ENCODE measurements at places on chromosomes 5 and 9. TPM values are rescaled to one million over a fixed set of nuclear protein-coding genes. Genes with fewer than 3 reads are reported as not detected.

Gene ZFP37
- polyA plus RNA-seq: 0.60 TPM

Gene ZNF484
- polyA plus RNA-seq: 0.92 TPM

Gene SLC34A3
- polyA plus RNA-seq: not detected

Gene CD72
- 42.1 TPM for polyA plus RNA-seq

Gene CDC25C
- polyA plus RNA-seq: 0.60 TPM

Gene DRD1
- not detected for polyA plus RNA-seq

Gene PCDHGA9
- polyA plus RNA-seq: 0.79 TPM

Gene GCNT1
- polyA plus RNA-seq: 2.8 TPM

Gene IRX1
- not detected for polyA plus RNA-seq

Gene ALDH1A1
- 166 TPM for polyA plus RNA-seq

Gene ST8SIA4
- 4.1 TPM for polyA plus RNA-seq

Gene NR5A1
- 0.60 TPM for polyA plus RNA-seq

Gene FGFR4
- 45.0 TPM for polyA plus RNA-seq

GRCh38 chr5:157540707-157541446 lies 34.7 kb downstream of the ADAM19 start:
- peak; percentile 82 for DNase-seq

GRCh38 chr5:170314541-170315095 lies 17.0 kb upstream of the LCP2 start:
- DNase-seq: no peak

GRCh38 chr5:124997186-124997893 lies 250.9 kb upstream of the ZNF608 start:
- DNase-seq: no peak

DNA sequence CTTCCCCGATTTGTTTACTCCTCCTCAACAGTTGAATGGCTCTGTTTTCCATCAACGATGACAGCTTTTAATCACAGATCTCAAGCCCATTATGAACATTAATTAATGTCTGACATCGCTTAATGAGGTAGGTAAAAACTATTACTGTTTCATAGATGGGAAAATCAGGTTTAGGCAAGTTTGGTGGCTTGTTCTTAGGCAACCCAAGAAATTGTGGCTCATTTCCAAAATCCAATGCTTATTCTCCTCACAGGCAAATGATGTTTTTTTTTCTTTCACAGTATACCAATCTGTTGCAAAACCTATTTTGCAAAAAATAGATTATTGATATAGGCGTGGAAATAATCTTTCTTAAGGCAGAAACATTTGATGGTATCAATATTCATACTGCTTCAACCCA lies 70.8 kb upstream of the CHD1 start:
- DNase-seq: no peak

GRCh38 chr9:87708986-87709728 lies 16.8 kb upstream of the CTSL start:
- DNase-seq: no peak

- DNase-seq: no peak
These were observed 29.3 kb downstream of the CATSPER3 start for GRCh38 chr5:134997015-134997414.

DNA sequence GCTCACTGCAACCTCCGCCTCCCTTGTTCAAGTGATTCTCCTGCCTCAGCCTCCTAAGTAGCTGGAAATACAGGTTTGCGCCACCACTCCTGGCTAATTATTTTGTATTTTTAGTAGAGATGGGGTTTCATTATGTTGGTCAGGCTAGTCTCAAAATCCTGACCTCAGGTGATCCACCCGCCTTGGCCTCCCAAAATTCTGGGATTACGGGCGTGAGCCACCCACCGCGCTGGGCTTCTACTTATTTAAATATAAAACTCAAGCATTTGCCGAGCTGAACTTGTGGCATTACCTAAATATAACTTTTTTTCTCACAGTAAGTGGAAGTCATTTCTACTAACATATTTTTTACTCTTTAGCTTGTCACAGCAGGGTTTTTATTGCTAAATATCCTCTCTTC lies 1356.3 kb upstream of the ACO1 start:
- DNase-seq: no peak

DNA sequence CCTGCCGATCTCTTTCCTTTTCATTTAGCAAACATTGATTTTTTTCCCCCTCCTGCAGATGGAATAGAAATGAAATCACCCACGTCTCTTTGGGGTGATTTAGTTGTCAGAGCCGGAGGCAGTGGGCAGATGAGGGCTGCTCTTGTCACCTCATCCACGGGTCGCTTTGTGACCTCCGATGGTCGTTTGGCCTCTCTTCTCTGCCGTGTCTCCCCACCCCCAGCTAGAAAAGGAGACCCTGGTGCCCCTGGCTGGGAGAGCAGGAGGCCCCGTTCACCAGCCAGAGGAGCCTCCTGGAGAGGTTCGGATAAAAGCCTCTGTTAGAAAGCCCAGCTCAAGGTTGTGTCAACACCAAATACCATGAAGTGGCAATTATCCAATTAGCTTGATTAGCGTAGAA lies 21.6 kb upstream of the RXRA start:
- DNase-seq: no peak

DNA sequence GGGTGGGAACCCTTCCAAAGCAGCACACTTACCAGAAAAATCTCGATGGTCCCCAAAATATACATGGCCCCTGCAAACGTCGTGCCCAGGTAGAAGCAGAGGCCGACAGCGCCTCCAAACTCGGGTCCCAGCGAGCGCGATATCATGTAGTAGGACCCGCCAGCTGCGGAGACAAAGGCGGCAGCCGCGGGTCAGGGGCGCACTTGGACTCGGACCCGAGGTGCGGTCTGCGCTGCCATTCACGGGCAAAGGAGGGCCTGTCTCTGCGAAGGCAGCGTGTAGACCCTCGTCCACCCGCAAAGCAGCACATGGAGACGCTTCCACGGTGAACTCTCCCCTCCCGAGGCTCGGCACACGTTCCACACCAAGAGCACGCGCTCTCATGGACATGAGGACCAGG lies 25.0 kb downstream of the SLC12A7 start:
- no peak for DNase-seq

DNA sequence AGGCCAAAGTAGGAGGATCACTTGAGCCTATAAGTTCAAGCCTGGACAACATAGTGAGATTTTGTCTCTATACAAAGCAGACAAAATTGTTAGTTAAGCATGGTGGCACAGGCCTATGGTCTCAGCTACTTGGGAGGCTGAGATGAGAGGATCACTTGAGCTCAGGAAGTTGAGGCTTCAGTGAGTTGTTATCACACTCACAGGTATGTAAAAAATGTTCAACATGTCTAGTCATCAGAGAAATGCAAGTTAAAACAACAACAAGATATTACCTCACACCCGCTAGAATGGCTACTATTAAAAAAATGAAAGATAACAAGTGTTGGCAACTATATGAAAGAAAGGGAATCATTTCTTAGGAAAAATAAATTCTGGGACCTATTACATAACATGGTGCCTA lies 341.5 kb upstream of the ST8SIA4 start:
- DNase-seq: no peak

- DNase-seq: no peak
These were observed 219.2 kb downstream of the DCP2 start for GRCh38 chr5:113195771-113196170.

GRCh38 chr5:122311961-122312590 lies at the start of gene SNCAIP:
SNCAIP (plus strand) TSS chr5:122312237; CDS start chr5:122391135, 78,898 bp downstream.
- peak; percentile 78 for DNase-seq

DNA sequence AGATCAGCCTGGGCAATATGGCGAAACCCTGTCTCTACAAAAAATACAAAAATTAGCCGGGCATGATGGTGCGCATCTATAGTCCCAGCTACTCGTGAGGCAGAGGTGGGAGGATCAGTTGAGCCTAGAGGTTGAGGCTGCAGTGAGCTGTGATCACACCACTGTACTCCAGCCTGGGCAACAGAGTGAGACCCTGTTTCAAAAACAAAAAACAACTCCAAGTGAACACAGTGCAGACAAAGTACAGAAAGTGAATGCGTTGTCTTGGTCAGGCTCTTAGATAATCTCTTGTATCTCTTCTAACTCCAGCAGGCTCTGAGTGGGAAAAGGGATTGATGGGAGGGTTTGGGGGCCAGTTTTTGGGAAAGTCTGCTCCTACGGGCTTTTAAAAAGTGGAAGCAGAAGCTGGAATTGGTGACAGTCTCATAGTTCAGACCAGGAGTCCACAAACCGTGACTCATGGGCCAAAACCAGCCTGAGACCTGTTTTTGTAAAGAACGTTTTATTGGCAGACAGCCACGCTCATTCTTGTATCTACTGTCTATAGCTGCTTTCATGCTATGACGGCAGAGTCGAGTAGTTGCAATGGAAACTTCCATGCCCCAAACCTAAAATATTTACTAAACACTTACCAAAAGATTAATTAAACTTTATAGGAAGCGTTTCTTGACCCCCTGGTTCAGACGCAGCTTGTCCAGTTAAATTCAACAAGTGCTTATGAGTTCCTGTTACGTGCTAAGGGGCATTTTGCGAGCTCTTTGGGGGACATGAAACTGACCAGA lies 32.9 kb downstream of the NDST1 start:
- DNase-seq: peak; percentile 90

DNA sequence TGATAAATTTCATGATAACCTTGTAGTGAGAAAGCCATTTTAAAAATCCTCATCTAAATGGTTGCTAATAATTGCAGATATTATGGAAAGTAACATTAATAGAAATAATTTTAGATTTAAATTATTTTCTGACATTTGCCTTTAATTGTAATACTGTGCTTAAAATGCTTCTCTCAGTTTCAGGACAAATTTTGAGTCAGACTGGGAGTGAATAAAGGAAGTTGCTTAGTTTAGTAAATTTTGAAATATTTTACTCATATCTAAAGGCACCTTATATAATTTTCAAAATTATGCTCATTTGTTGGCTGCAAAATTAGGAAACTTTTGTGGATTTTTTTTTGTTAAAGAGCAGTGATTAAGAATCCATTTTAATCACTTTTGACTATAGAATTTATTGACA lies 93.8 kb downstream of the CSNK1G3 start:
- DNase-seq: no peak

GRCh38 chr9:131598121-131598520 lies 52.8 kb downstream of the PRRT1B start:
- peak; percentile 76 for DNase-seq

DNA sequence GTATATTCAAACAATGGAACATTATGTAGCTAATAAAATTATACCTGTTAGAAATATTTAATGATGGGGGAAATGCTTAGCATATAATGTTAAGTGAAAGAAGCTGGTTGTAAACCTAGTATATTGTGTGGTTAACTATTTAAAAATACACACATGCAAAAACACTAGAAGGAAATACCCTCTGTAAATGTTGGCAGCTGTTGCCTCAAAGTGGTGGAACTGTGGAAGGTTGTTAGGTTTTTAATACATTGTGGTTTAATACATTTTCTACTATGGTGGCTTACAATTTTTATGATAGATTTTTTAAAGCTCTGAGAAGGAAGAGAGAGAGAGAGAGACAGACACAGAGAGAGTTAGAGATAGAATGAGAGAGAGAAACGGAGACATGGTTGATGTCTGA lies 74.9 kb downstream of the COL15A1 start:
- no peak for DNase-seq

DNA sequence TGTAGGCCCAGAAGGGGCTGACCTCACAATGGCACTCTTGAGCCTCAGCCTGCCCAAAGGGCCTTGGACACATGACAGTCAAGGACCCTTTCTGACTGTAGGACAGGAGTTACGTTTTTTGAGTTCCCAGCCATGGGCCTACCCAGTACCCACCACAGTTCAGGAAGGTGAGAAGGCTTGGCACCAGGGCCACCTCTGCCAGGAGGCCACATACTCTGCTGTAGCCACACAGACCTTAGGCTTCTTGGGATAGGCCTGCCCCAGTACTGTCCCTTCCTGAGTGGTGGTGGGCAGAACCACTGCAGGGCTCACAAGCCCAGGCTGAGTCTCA lies 12.8 kb downstream of the PDLIM4 start:
- DNase-seq: no peak

DNA sequence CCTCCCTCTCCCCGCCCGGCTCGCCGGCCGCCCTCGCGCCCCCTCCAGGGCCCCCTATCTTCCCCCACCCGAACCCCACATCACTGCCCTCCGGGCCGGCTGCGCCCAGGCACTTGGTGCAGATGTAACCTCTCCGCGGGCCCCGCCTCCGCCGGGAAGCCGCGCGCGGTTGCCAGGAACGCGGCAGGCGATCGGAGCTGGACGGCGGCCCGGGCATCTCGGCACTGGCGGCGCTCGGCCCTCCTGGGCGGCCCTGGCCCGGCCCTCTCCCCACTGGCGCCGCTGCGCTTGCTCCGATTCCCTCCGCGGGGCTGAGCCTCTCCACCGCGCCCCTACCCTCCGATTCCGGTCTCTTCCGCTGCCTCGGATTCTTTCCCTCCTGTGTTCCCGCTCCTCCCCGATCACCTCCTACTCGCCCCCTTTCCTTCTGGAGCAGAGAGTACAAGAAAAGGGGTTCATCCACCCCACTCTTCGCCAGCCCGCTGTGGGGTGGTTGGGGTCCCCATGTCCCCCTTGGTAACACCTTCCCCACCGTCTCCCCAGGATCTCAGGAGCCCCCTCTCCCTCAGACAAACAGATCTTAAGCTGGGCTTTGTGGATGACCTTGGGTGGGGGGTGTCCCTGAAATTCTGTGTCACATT lies 70.6 kb downstream of the C9orf50 start:
- peak; percentile 93 for DNase-seq

DNA sequence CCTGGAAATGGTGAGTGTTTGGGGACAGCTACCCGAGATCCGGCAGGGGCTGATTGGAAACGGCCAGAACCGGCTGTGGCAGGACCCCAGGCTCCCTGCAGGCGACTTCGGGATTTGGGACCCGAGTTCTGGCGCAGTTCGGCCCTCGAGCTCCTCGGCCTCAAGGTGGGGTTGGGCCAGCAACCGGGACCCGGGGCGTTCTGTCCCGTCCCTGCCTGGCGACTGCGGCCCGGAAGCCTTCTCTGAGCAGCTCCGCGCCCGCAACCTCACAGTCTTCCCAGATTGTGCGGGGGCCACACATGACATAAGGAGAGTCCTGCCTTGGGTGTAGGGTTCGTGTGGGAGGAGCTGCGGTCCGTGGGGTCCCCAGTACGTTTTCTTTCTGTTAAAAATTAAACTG lies 23.2 kb upstream of the NEURL1B start:
- peak; percentile 61 for DNase-seq

- no peak for DNase-seq
These were observed 118.0 kb downstream of the PRKACG start for GRCh38 chr9:68895741-68896478.

DNA sequence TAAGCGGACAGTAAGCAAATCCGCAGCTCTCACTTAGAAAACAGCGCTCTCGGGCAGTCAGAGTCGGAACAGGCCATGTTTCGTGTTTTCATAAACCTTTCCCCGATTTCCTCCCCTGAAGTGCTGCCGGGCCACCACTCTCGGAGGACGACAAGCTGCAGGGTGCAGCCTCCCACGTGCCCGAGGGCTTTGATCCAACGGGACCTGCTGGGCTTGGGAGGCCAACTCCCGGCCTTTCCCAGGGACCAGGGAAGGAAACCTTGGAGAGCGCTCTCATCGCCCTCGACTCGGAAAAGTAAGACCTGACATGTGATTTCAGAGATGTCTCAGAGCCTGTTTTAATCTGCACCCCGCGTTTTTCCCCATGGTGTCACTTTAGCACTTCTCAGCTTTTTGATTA lies 99.8 kb upstream of the CACNA1B start:
- DNase-seq: peak; percentile 26

Data from sigmoid colon (tissue), 7 donors.